ENCODE measurements at places on chromosomes 5 and 9.
A peak's percentile ranks its signal among the peaks of the same experiment; 100 is the strongest.

- no peak for DNase-seq
Observed at GRCh38 chr9:121494192-121494591, 5.5 kb downstream of the GGTA1 start.

DNA sequence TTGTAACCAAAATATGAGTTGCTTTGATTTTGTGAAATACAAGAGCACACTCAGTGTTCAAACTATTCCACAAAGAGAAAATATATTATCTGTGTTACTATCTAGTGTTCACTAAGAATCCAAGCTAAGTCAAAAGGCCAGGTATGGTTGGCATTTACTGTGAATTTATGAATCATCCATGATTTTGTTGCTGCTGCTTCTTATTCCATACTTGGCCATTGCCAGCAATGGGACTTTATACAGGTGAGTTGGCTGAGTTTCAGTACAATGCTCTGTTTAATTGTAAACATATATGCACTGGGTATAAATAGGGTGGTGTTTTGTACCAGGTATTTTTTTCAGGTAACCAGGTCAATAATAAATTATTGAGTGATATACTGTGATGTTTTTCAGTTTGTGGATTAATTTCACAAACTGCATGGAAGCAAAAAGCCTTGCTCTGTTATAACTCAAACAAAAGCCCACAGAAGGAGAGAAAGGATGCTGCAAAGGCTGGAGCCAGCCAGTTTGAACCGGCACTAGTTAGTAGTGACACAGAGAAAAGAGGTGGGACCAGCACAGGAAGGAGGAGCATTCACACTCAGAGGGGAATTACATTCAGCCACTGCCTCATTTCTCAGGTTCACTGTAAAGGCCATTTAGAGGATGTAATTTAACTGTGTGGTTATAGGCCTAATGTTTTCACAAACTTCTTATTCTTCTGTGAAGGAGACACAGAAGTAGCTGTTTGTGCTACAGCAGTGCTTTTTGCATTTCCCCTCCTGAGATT, 381.8 kb downstream of the ADGRV1 start:
- DNase-seq = peak; percentile 42

GRCh38 chr5:131005963-131006684, 158.9 kb downstream of the HINT1 start:
- DNase-seq = no peak

- DNase-seq = no peak
Observed at GRCh38 chr5:1500411-1501091, 23.2 kb downstream of the LPCAT1 start.

- DNase-seq = no peak
Observed at GRCh38 chr9:18786911-18787650, 245.9 kb downstream of the SAXO1 start.

DNA sequence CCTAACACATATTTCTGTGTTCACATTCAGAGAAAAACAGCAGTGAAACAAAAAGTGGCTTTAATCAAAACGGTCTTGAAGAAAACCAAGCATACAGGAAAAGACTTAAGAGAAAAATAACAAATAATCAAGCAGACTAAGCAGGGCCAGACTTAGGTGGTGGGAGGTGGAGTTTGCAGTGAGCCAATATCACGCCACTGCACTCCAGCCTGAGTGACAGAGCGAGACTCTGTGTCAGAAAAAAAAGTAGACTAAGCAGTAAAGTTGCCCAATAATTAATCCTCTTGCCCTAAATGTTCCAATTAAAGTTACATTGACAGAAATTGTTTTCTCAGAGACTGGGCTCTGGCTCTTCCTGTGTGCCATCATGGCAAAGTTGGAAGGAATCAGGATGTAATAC, 26.6 kb upstream of the GLDC start:
- no peak for DNase-seq

DNA sequence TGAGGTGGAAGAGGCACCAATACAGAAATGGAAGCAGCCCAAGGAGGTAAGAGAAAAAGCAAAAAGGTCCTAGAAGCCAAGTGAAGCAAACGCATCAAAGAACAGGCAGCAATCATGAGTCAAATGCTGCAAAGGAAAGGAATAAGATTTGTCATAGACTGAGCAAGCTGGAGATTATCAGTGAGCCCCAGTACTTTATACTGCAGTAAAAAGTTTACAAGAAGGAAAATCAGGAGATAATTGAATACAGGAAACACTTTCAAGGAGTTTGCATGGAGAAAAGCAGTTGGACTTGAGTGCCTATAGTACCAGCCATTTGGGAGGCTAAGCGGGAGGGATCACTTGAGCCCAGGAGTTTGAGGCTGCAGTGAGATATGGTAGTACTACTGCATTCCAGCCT, 7.2 kb upstream of the HAVCR1 start:
- no peak for DNase-seq

GRCh38 chr5:74232276-74232675, 408.3 kb downstream of the ENC1 start:
- no peak for DNase-seq

GRCh38 chr9:113989017-113989713, 88.9 kb downstream of the AMBP start:
- DNase-seq = no peak

DNA sequence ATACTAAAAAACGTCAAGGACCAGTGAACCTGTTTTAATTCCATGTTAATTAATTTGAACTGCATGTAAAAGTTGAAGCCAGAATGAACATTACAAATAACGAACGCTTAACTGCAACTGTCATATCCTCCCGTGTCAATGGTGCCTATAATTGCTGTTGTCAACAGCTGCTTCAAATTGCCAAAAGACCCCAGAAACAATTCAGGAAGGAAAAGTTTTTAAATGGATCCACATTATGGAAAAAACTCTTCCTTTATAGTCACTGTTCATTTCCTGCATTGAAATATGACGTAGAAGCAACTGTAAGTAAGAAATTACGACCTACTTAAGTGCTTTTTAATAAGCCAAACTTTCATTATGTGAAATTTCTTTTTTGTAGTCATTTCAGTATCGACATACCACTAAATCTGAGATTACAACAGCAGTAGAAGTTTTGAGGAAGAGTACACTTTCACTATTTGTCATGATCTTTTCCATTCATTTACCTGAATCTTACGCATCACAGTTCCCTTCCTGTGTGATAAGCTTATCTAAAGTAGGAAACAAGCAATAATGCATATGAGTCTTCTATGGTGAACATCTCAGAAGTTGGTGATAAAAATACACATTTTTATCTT, 37.8 kb downstream of the MEF2C start:
- DNase-seq = peak; percentile 68

- no peak for DNase-seq
Observed at GRCh38 chr9:93942161-93942560, 13.0 kb downstream of the BARX1 start.

DNA sequence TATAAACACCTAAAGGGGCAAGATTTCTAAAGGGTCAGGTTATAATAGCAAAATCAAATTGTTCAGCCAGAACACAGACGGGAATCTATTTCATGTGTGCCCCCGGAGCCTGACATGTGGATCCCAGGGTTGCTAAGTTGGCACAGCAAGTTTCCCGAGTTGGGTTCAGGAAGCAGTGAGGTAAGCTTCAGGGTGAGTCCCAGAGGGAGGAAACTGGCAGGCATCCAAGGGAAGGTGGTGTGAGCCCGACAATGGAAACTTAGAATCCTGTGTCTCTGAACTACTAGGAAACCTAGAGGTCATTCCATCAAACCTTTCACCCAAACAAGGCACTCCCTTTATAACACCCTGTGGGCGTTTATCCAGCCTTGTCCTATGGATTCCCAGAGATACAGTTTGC, 98.4 kb downstream of the ADRB2 start:
- DNase-seq = no peak

- DNase-seq = no peak
Observed at GRCh38 chr5:94407023-94407422, 211.4 kb downstream of the KIAA0825 start.

DNA sequence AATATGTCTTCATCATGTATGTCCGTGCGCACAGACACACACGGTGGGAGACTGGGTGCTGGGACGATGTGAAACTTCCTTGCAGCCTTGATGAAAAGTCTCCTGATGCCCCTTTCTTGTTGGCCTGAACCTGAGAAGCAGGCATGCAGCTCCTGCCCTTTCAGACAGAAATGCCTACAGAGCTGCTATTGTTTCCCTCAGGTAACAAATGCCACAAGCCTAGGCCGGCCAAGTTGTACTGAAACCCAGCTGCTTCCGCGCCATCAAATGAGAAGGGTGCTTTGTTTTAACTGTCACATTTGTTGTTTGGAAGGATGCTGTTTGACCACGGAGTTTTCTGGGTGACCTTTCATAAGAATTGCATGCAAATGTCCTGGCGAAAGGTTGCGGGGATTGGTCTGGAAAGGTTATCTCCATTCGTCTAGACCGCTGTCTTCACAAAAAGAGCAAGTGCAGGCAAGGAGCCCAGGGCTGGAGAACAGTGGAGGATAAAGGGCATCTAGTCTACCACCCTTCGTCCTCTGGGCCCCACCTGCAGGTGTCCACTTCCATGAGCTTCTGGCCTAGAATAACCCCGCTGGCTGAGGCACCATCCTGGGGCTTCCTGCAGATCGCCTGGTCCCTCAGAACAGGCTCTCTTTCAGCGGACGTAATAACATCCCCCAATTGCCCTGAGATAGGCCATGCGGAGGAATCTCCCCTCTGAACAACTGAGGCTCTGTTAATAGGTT, 197.2 kb downstream of the SEMA6A start:
- DNase-seq = no peak

- no peak for DNase-seq
Observed at GRCh38 chr5:153067869-153068268, 422.6 kb upstream of the GRIA1 start.

- DNase-seq = no peak
Observed at GRCh38 chr5:98735806-98736507, 37.5 kb upstream of the RGMB start.

- DNase-seq = no peak
Observed at GRCh38 chr5:89279391-89280036, 396.5 kb upstream of the MEF2C start.

- peak; percentile 13 for DNase-seq
Observed at GRCh38 chr5:178069909-178070308, 43.4 kb upstream of the N4BP3 start.

GRCh38 chr5:10611290-10611689, 47.4 kb downstream of the ANKRD33B start:
- DNase-seq = no peak

- no peak for DNase-seq
Observed at GRCh38 chr9:69171049-69171448, 3.0 kb upstream of the TJP2 start.

DNA sequence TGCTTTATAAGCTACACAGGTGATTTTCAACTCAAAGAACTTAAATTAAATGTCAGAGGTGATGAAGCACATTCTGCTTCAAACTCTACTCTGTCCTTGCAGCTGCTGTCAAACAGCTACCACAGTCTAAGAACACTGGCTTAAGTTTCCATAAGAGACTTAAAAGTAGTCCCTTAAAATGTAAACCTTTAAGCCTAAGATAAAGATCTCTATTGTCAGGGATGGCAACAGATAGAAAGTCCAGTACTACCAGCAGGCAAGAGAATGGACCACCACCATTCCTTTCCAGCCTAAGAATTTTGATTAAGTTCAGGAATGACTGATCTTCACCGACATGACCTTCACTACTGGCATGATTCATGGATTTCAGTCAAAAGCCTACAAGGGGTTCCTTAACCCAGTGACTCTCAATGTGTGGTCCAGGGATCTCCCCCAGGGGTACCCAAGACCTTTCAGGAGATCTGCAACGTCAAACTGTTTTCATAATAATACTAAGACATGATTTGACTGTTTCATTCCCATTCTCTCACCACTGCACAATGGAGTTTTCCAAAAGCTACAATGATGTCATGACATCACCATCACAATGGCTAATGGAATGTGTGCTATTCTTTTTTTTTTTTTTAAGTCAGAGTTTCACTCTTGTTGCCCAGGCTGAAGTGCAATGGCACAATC, 41.1 kb upstream of the PLPP6 start:
- DNase-seq = no peak

- DNase-seq = no peak
Observed at GRCh38 chr5:159503236-159503635, 172.9 kb upstream of the IL12B start.

DNA sequence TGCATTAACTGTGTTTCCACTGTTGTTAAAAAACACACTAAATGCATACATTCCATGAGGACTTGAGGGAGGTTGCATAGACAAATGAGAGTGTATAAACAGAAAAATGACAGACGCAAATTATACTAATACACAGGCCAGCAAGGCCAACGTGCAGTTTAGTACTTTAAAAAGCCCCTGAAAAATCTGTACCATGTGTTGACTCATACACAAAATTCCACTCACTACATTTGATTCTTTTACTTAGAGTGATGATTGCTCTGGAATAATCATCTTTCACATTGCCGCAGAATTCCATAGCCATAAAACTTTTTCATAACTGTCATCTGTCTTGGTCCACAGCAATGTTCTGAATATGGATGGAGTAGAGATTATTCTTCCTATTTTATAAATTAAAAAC, 215.7 kb downstream of the FAM114A2 start:
- DNase-seq = no peak
